ENCODE measurements at places on chromosomes 7 and 10. TPM values are rescaled to one million over a fixed set of nuclear protein-coding genes. Genes with fewer than 3 reads are reported as not detected.

Gene CPA2
- total RNA-seq, result 0.31 TPM

- no peaks in the 10 kb centered on the region for H3K27me3 ChIP-seq
- no peaks in the 10 kb centered on the region for H3K36me3 ChIP-seq
- no peak overlapping the region for H3K4me3 ChIP-seq
- no peak overlapping the region for H3K27ac ChIP-seq
- no peak for DNase-seq
These were observed 3.6 kb upstream of the GRID2IP start for GRCh38 chr7:6554848-6555247.

GRCh38 chr7:82375129-82375528, 68.4 kb downstream of the CACNA2D1 start:
- DNase-seq, result no peak
- no peaks in the 10 kb centered on the region for H3K27me3 ChIP-seq
- H3K27ac ChIP-seq, result no peak overlapping the region

Gene NPFFR1
- total RNA-seq, result 0.06 TPM

DNA sequence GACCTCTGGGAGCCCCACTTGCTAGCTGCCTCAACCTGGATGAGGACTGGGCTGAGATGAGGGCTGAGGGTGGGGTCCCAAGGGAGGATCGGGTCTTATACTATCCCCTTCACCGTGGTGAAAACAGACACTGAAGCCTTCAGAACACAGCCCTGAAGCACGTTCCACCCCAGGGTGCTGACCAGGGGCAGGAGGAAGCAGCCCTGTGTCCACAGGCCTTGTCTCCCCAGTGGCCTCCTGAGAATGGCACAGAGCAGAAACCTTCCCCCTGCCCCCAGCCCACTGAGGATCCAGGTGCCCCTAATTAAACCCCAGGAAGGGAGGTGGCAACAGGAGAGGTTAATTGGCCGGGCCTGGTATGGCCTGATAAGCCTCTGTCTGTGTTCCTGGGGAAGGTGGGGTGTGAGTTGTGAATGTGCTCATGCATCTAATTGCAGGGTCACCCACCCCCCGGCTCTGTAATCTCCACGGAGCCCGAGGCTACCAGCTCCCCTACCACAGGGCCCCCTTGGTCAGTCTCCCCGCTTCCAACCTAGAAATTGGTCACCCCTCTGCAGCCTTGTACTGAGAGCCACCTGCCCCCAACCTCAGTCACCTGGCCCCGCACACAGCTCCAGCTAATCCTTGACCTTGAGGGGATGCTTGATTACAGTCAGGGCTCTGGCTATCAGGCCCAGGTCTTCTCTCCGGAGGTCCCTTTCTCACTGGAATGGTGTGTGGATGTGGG, 159.0 kb upstream of the UNC5B start:
- no peak overlapping the region for H3K27ac ChIP-seq
- DNase-seq, result no peak
- H3K4me1 ChIP-seq, result no peaks in the 10 kb centered on the region

Gene FAM24B
- 0.50 TPM for total RNA-seq

Gene TNS3
- total RNA-seq, result 24.2 TPM

DNA sequence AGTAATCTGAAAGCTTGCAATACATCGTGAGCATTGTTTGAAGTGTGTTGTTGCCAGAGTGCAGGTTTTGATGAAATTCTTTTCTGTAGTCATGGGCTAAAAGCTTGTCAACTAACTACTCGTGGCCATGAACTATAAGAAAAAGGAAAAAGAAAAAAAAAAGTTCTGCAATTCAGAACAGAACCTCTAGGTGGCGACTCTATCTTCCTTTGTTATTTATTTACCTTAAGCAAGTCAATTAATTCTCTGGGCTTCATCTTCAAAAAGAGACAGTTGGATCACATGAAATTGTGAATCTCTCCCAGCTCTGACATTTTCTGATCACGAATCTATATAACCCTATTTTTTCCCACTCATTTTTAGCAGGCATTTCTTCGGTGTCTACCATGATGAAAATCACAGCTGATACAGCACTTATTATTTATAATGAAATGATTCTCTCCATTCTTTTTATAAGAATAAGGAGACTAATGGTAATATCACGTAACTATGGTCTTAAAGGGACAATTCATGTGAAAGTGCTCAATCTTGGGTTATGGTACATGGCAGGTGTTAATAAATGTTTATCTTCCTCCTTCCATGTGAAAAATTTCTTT, 18.8 kb downstream of the TMEM196 start:
- no peaks in the 10 kb centered on the region for H3K27me3 ChIP-seq
- H3K27ac ChIP-seq, result no peak overlapping the region
- H3K4me1 ChIP-seq, result no peaks in the 10 kb centered on the region
- no peak for DNase-seq
- no peaks in the 10 kb centered on the region for H3K36me3 ChIP-seq
